Fibroblast of the conjunctiva (primary cell): ENCODE measurements at places on chromosomes 2 and 18.
A peak's percentile ranks its signal among the peaks of the same experiment; 100 is the strongest.

DNA sequence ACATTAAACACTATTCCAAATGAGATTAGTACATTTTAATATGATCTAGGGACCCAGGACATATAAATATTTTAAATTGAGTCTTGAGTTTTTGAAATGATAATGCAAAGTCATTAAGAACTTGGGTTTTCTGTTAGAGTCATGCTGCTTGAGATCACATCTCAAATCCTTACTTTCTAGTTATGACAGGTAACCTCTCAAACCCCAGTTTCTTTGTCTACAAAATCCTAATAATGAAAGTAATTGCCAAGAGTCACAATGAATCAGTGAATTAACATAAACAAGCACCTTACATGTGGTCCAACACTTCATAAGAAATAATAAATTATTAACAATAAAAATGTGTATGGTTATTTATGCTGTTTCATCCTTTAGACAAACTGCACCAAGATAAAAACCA lies 607.6 kb downstream of the LRP1B start:
- DNase-seq: no peak

DNA sequence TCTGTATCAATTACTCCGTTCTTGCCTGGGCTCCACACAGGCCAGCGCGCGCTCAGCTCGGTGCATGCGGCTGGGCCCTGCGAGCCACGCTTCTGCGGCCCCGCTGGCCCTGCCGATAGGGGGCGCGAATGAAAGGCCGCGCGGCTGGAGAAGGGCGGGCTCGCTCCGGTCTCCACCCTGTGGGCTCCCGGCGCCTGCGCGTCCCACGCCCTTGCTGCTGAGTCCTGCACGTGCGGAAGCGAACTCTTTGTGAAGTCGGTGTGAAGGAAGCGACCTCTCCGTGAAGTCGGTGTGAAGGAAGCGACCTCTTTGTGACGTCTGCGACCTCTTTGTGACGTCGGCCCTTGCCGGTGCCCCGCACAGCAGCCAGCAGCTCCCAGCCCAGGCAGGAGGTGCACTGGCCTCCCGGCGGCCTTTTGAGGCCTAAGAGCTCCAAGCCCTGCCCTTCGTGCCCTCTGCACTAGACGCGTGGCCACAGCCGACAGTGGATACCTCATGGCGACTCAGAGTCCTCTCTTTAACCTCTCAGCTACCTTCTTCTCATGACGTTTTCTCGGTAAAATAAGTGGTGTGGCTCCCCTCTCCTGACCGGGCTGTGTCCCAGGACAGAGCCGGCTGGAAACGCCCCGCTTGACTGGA lies 391.9 kb upstream of the RAB6C start:
- DNase-seq: no peak

GRCh38 chr2:28647682-28648081 lies 103.9 kb upstream of the PPP1CB start:
- DNase-seq: no peak

GRCh38 chr2:20574930-20575329 lies 76.0 kb downstream of the HS1BP3 start:
- DNase-seq: no peak

GRCh38 chr18:57062844-57063243 lies 84.0 kb upstream of the BOD1L2 start:
- DNase-seq: no peak

DNA sequence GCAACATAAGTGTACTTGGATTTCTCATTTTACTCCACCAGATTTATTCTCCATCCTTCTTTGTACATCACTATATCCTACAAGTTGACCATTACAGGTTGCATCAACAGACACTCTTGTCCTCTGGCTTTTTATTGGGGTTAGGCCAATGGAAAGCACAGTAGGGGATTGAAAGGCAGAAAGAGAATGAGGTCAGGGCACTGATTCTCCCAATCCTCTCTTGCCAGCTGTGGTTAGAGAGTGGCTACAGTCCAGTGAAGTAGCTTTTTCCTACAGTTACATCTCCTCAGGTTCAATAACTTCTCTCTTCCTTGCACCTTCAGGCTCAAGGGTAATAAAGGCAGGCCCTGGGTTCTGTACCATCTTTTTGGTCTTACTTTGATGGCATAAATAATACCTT lies 20.2 kb upstream of the COL5A2 start:
- no peak for DNase-seq

- no peak for DNase-seq
These were observed 1.4 kb upstream of the YES1 start for GRCh38 chr18:813172-814071.

DNA sequence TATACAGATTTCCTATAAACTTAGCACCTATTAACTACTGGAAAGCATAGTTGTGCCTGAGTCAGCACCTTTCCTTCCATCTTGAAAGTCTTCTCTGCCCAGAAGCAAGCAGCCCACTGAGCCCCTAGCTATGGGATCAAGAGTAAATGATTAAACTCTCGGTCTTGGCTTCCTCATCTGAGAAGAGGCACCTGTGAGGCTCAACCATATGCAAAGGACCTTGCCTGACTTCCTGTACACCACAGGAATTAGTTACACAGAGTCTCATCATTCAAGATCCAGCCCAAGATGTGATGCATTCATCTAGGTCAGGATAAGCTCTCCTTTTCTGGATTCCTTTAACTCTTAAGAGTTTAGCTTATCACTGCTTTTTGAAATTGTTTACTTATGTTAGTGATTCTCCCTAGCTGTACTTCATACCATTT lies 96.0 kb downstream of the CDH2 start:
- no peak for DNase-seq

- no peak for DNase-seq
These were observed 2111.5 kb upstream of the PIK3C3 start for GRCh38 chr18:39843546-39843945.

DNA sequence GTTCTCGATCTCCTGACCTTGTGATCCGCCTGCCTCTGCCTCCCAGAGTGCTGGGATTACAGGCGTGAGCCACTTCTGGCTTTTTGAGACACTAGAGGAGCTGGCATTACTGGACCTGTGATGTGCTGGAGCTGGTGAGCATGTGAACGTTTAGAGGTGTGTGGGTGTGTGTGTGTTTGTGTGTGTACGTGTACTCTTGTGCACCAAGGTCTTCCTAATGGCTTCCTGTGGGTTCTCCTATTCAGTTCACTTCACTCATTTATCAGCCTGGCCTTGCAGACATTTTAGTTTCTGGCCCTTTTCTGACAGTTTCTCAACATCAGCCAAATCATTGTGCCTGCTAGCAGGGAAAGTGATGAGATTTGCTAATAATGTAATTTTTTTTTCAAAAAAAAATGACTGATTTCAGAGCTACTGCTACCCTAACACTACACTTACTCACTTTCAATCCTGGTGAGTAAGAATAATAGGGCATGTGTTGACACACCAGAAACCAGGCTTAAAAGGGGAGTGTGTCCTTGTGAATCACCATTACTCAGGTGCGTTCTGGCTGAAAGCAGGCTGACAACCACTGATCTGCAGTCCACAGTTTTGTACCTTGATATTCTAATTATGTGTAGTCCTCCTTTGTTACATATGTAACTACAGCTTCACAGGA lies 41.0 kb upstream of the ACTR3 start:
- no peak for DNase-seq

- no peak for DNase-seq
These were observed 153.3 kb upstream of the NDUFV2 start for GRCh38 chr18:8949206-8949605.

DNA sequence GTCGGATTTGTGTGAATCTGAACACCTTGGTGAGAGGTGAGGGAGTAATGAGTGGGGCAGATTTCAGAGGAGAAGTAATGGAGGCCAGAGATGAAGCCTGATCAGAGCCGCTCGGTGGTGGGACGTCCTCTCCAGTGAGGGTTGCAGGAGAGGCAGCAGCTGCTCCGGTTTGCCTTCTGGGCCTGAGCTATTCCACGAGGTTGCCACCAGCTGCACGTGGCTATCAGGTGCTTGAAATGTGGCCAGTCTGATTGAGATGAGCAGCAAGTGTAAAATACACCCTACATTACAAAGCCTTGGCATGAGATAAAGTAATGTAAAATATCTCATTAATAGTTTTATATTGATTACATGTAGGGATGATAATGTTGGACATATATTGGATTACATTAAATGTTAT lies 10.8 kb upstream of the EFHD1 start:
- no peak for DNase-seq

GRCh38 chr18:6757931-6758330 lies 28.4 kb downstream of the ARHGAP28 start:
- DNase-seq: no peak

DNA sequence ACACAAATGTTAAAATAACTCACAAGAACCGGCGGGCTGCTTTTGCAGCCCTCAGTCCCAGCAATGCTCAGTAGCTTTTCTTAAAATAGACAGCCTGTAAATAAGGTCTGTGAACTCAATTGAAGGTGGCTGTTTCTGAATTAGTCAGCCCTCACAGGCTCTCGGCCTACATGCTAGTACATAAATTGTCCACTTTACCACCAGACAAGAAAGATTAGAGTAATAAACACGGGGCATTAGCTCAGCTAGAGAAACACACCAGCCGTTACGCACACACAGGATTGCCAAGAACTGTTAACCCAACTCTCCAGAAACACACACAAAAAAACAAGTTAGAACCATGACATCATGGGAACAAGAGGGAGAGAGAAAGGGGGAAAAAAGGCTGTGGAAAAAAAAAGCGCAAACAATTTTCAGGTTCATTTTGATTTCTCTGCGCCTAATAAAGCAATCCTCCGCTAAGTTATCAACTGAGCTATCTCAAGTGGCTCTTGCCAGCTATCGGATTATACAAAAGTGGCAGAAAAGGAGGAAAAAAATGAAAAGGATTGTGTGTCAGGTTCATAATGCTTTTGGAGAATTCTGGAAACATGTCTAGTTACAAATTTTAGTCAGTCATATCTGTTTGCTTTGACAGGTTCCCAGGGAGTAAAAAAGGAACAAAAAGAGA lies 89.1 kb downstream of the ZEB2 start:
- DNase-seq: no peak

- peak; percentile 73 for DNase-seq
These were observed 105.4 kb downstream of the FHOD3 start for GRCh38 chr18:36402765-36403396.

GRCh38 chr2:203822240-203822639 lies 45.3 kb upstream of the CTLA4 start:
- no peak for DNase-seq

DNA sequence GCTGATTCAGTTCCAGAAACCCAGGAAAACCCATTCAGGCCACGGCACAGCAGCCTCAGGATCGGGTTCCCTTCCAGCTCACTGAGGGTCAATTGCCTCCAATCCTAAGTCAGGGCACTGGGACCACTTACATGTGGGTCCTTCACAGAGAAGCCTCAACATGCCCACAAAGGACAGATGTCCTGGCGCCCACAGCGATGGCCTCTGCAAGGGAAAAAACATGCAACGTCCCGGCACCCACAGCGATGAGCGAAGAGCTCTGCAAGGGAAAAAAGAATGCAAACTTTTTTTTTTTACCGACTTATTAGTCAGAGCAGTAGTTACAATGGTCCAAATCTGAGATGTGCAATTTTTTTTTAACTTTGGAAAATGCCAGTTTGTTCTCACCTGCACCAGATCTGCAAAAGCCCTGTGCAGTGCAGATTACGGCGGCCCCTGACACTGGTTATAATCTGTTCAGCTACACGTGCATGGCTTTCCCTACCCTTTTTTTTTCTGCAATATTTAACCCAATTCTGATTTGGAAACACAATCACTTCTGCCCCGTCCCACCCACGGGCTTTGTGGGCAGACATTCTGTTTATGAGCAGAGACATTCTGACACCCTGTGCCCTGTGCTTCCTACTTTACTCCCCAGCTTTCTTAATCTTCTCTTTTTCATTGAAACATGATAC lies 159.3 kb upstream of the SALL3 start:
- DNase-seq: no peak

- DNase-seq: no peak
These were observed 98.7 kb upstream of the SLC66A3 start for GRCh38 chr2:11056614-11057013.

- no peak for DNase-seq
These were observed 285.1 kb downstream of the TNS1 start for GRCh38 chr2:217717646-217718045.

DNA sequence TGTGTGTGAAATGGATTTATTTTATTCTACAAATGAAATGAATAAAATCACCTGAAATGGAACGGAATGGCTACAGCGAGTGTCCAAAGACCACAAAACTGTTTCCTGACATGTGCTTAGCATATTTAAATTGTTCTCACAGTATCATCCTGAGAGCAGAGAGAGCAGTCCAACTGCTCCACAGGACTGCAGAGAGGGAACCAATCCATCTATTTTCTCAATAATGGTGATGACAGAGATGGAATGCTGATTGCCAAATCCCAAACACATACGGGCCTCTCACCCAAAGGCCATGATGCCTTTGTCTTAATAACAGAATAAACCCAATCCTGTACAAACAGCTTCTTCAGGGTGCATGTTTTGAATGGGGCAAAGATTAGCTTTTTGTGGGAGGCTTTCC lies 41.1 kb downstream of the STAT1 start:
- no peak for DNase-seq

DNA sequence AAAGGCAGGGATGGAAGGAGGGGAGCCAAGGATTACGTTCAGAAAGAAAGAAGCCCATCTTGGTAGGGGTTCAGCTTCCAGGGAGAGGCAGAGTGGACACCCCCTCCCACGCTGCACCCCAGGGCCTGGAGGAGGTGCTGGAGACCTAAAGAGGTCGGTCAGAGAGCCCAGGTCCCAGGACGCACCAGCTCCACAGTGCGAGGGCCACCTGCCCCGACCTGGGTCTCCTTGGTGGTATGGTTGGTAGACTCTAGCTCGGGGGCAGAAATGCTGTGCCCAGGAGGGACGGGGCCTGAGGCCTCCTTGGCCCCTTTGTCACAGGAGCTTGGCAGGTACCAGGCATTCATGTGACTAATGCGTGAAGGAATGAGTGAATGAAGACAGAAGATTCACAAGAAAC lies 87.1 kb upstream of the RAB6C start:
- DNase-seq: no peak

DNA sequence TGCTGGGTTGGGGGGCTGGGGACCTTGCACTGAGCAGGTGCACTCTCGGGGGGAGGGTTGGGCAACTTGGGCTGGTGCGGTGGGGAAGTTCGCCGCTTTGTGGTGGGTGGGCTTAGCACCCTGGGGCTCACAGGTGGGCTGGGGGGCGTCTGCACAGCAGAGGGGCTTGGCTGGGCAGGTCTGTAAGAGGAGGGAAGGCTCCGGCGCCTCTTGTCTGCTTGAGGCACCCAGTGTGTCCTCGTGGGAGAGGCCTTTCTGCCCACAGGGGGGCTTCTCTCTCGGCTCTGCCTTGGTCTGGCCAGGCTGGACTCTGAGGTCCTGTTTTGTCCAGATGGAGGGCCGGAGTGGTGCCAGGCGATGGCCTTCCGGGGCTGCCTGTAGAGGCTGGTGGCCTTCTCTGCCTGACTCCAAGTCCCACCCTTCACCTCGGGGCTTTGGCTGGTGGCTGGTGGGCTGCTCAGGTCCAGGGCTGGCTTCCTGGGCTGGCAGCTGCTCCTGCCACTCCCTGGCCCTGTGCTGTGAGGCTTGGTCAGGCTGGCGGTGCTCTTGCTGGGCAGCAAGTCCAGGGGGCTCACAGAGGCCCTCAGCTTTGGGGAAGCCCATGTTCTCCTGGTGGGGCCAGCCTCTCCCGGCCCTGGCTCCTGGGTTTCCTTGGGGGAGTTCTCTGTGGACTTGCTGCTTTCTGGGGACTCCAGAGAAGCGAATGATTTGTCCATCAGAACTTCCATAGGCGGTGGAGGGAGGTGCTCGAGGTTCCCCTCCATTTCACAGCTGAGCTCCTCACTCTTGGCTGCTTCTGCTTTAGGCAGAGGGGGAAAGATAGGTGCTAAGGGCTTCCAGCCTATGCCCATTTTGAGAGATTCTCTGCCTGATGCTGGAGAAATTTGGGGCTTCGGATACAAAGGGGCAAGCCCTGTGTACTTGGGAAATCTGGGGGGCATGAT lies 3.0 kb downstream of the PCARE start:
- no peak for DNase-seq

- DNase-seq: no peak
These were observed 914.8 kb downstream of the DCDC2C start for GRCh38 chr2:4618141-4618540.
